Stimulated activated CD8-positive, alpha-beta memory T cell treated with anti-CD3 and anti-CD28 coated beads, Interleukin-4, amount 100 ng/mL, for 4 hours (primary cell): ENCODE measurements at places on chromosomes 2 and 18.
A peak's percentile ranks its signal among the peaks of the same experiment; 100 is the strongest.

DNA sequence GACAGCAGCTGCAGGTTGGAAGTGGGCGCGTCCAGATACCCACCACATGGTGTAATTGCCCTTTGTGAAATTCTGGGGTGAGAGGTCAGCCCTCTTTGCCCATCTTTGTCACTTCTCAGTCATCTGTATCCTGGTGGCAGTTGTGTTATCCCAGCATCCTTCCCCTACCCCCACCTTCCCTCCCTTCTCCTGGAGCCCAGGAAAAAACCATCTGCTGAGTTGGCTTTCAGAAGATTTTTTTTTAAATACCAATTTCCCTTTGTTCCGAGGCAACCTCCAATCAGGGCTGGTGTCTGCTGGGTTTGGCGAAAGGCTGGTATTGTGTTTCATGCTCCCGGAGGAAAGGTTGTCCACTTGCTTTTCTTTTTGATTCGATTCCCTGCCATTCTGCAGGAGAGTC is 35.2 kb downstream of the SETBP1 start:
- no peak for DNase-seq

- DNase-seq = no peak
Observed at GRCh38 chr2:27681841-27682240, 18.2 kb downstream of the SLC4A1AP start.

- DNase-seq = no peak
Observed at GRCh38 chr2:41962922-41963622, 84.7 kb upstream of the PKDCC start.

- DNase-seq = no peak
Observed at GRCh38 chr2:227154986-227155774, 8.8 kb downstream of the COL4A4 start.

GRCh38 chr2:156901373-156902031 is 356.0 kb upstream of the GALNT5 start:
- DNase-seq = no peak

DNA sequence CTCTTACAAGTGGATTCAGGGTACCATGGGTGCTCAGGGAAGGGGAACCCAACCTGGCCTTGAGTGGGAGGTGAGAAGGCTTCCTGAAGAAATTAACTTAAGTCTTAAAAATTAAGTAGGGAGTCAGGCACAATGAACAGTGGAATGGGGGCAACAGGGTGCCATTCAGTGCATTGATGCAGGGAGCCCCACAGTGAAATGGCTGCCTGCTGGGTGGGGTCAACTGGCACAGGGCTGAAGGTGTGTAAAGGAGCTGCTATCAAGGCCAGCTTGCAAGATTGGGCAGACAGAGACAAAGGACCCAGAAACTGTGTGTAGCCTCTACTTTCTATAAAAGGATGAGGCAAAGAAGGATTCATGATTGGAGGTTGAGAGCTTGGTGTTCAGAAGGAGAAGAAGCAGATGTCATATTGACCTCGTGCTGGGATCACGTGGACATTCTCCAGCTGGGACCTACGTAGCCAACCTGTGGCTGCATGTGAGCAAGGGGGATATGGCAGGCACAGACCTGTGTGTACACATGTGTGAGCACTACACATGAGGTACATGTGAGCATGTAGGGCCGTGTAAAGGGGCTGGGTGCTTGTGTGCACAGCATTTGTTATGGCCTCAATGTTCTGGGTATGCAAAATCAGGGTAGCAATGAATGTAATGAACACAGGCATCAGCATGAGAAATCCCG is 209.5 kb upstream of the HAAO start:
- DNase-seq = no peak

DNA sequence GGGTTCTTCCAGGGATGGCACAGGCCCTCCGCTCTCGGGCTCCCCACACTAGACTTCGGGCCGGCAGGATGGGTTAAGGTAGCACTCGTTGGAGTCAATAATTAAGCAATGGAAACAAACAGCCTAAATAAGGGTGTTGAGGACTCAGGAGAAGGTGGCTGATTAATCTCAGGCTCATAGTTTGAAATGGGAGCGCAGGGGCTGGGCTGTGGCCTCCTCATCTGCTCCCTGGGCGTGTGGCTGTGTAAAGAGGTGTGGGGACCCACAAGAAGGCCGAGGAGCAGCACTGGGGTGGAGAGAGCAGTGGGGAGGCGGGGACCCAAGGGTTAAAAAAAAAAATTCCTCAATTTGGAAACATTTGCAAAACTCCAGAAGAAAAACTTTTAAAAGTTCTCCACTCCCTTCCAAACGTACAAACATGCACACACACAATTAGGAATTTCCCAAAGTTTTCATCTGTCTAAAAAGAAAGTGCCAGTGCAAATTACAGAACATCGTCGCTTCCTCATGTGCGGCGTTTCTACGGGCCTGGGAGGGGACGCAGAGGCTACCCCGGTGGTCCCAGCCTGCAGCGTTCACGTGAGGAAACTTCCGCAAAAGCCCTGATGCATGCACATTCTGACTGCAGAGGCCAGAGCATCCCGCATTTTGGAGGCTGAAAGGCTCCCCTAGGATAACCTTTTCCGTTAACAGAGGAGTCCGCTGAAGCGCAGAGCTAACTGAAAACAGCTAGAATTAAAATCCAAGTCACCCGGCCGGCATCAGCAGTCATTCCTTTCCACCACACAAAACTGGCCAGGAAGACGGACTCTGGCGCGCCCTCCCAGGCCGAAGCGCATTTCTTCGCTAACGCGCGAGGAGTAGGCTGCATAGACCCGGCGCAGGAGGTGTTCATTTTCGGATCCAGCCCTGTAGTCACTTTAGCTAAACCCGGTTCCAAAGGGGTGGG is 1.0 kb upstream of the TUBB6 start:
- no peak for DNase-seq

- no peak for DNase-seq
Observed at GRCh38 chr2:46779447-46779941, 136.1 kb downstream of the MCFD2 start.

GRCh38 chr18:28079883-28080282 is 97.0 kb downstream of the CDH2 start:
- DNase-seq = no peak

GRCh38 chr18:25190472-25190871 is 161.5 kb downstream of the ZNF521 start:
- no peak for DNase-seq

GRCh38 chr2:224927646-224928173 is 114.6 kb downstream of the DOCK10 start:
- DNase-seq = peak; percentile 31

DNA sequence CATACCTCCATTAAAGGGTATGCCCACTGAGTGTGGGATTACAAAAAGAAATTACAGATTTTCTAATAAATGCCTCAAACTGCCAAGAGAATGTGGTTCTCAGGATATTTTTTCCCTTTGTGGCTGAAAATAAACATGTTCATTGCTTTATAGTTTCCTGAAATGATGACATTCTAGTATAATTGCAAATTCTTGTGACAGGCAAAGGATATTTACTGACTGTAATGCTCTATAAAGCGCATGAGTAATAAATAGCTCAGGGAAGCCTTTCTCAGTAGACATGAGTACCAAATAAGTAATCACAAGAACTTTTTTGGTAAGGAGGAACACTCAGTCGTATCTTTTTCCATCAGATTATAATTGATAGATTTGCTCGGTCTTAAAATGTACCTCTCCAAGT is 72.3 kb downstream of the FTCDNL1 start:
- DNase-seq = no peak

DNA sequence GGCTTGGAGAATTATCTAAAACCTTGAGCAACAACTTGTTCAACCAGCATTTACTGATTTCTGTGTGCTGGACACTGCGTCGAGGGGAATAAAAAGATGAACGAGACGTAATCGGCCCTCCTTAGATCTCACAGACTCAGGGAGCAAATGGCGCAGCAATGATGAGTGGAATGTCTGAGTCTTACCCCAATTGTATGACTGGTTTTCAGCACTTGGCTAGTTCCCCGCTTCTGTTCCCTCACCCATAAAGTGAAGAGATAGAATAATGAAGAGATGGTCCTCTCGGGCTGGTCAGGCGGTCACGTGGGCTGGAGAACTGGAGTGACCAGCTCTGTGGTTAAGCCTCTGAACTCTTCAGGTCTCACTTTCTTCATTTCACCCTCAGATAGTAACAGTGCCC is 17.3 kb upstream of the GATA6 start:
- DNase-seq = no peak

GRCh38 chr18:13485182-13485581 is 241.2 kb downstream of the FAM210A start:
- DNase-seq = no peak

DNA sequence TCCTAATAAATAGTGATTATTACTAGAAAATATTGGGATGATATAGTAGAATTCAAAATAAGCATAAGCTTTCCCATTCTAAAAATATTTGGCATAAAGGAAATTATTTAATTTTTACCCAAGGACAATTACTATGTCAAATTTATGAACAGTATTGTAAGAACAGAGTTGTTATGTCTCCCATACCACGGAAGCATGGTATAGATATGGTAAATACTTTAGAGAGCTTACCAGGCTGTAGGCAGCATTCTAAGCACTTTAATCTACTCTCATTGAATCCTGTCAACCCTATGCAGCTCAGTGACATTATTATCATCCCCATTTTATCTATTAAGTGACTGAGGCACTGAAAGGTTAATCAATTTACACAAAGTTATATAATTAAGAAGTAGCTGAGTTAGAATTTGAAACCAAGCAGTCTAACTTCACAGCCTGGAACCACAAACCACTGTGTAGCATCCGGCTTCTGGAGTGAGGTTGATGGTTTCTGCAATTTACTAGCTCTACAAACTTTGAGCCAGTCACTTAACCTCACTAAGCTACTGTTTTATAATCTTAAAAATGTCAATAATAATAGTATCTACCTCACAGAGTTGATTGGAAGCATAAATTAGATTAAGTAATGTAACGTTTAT is 323.7 kb downstream of the ARHGAP15 start:
- peak; percentile 1 for DNase-seq
